ENCODE measurements at places on chromosomes 16 and 17.

DNA sequence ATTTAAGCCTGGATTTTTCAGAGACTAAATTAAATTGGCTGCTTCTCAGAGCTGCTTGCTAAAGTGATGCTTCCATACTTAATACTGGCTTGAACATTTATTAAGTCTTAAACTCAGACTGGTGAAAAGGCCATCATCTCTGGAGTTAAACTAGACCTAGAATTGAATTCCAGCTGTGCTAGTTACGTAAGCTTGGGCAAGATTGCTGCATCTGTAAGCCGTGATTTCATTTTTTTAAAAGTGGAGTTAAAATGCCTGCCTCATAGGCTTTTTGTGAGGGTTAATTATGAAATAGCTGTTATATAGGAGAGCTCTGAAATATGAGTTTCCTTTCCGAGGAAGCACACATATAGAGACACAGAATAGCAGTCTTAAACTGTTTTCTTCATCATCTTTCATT, 84.7 kb downstream of the VAT1L start:
- DNase-seq = no peak

DNA sequence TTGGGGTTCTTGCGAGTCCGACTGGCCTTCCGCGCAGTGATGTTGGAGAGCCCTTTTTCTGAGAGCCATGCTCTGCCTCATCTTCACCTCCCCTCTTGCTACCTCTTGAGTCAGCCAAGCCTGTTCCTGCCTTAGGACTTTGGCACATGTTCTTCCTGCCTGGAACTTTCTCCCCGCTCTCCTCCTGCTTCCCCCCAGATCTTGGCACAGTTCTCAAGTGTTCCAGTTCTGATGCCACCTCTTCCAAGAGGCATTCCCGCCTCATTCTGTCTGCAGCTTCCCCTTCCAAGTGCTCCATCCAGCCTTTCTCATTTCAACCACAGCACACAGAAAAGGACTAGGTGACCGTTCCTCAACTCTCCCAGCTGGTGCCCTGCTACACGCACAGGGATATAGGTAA, 7.7 kb downstream of the AKAP1 start:
- peak; percentile 47 for DNase-seq

GRCh38 chr16:48970216-48970615, 311.4 kb downstream of the CBLN1 start:
- DNase-seq = no peak

GRCh38 chr17:64331366-64331765, 59.3 kb downstream of the PECAM1 start:
- DNase-seq = no peak

DNA sequence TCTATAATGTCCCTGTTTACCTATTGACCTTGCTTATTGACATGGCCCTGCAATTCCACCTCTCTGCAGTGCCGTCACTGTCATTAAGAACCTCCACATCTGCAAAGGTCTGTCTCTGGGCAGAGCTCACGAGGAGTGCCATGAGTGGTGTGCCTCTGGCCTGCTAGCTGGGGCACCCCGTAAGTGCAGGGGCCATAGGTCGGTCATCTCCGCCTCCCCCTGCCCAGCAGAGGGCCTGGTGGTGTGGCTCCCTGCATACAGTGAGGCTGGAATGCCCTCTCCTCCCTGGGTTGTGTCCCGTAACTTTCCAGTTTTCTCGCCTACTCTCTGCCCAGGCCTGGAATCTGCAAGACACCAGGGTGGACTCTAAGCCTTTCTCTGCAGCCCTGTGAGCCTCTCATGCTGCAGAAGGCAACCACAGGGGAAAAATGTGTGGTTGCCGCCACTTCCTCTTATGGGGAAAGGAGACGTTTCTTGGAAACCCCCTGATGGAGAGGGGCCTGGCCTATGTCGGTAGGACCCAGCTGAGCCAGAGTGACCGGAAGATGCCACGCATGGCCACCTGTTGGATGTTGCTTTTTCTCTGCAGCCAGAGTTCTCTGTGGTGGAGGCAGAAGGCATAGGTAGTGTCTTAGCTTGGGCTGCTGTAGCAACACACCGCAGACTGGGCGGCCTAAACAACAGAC, 2.7 kb upstream of the SNX20 start:
- DNase-seq = no peak

- DNase-seq = no peak
Observed at GRCh38 chr17:47615766-47616424, 33.8 kb upstream of the KPNB1 start.

- peak; percentile 14 for DNase-seq
Observed at GRCh38 chr16:56137269-56137668, 54.0 kb upstream of the GNAO1 start.

GRCh38 chr17:81252326-81252986, 13.3 kb downstream of the NDUFAF8 start:
- no peak for DNase-seq

DNA sequence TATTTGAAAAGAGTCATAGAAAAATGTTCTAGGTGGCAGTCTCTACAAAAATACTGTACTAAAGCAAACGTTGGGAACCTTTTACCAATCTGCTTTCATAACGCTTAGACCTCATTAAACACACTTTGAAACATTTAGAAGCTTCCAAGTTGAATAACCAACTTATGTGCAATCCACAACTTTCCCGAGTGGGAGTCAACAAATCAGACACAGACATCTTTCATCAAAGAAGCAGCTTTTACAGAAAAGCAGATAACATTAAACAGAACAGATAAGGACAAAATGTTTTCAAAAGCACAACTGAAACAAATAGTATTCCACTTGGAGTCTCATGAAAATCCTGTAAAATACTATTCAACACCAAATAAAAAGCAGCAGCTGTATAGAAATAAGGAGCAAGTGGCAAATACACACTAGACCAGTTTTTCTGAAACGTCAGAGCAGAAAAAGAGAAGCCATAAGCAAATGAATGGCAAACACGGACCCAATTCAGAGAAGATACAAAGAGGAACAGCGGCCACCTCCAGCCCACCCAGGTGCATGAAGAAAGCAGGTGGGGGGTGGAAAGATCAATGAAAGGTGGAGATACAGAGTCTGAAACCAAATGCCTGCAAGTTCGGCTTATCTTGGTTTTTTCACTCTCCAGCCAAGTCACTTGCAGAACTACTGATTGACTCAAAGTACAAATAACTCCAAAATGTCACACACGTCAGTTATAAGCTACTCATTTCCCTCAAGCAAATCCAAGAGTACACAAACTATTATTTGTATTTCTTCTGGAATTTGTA, 18.4 kb upstream of the FBF1 start:
- DNase-seq = no peak

DNA sequence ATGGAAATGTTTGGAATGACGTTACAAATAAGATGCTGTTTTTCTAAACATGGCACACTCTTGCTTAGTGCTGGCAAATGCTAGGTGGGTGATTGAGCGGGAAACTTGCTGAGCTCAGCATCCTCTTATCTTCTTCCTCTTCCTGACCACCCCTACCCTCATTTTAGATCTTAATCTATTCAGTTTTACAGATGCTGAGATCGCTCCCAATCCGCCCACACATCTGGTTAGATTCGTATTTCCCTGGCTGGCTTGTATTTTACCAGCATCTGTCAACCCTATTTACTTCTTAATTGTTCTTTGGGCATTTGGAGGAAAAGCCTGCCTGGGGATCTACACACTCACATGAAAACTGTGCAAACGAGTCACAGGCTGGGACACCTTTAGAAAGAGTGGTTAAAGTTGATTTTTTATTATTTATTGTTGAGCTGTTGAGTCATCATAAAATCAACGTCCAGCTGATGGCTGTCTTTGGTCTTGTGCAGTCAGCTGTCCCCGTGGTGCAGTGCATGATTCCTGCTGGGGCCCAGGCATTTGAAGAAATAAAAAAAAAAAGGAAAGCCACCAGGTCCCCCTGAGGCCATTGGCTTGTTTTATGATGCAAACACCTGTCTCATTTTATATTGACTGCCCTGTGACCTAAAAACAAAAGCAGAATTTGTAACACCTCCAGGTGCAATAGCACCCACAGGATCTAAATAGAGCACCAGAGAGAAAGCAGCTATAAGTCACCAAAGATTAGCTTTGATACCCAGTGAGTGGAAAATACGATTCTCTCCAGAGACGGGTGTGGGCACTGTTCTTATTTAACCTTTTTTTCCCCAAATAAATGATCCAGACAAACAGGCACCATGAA, 258.6 kb downstream of the HS3ST3B1 start:
- DNase-seq = no peak

DNA sequence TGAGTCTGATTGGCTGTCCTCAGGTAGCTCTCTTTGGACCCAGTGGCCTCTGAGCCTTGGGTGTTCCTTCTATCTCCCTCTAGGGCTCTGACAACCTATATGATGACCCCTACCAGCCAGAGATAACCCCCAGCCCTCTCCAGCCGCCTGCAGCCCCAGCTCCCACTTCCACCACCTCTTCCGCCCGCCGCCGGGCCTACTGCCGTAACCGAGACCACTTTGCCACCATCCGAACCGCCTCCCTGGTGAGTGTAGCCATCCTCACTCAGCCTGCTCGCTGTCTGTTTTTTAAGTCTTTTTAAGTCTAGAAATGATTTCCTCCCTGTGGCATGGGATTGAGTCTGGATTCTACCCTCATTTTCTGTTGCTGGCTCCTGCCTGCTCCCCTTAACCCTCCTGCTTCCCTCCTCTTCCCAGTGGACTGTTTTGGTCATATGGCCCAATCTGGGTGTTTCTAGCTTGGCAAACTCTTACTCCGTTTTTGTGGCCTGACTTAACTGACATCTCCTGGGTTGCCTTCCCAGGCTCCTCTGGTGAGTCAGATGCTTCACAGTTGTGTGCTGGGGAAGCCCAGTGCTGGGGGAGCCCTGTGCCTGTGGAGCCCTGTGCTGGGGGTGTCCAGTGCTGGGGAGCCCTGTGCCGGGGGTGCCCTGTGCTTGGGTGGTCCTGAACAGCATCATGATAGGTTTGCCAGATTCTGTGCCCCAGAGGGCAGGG, 9.9 kb downstream of the TAOK2 start:
- no peak for DNase-seq

DNA sequence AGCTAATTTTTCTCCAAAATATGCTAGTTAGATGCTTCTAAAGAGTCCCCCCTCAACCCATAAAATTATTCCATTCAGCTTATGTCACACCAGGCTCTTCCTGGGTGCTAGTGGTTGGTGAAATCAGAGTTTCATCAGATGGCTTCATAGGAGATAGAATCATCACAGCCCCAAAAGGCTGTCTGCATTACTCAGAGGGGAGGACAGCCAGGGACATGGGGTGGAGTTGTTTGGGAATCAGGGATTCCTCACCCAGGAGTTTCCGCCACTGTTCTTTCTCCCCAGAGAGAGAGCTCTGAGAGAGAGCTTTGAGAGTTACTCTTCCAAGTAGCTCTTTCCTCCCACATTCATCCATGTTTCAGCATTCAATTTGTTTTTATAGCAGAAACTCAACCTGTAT, 288 bp upstream of the KRT34 start:
- no peak for DNase-seq

DNA sequence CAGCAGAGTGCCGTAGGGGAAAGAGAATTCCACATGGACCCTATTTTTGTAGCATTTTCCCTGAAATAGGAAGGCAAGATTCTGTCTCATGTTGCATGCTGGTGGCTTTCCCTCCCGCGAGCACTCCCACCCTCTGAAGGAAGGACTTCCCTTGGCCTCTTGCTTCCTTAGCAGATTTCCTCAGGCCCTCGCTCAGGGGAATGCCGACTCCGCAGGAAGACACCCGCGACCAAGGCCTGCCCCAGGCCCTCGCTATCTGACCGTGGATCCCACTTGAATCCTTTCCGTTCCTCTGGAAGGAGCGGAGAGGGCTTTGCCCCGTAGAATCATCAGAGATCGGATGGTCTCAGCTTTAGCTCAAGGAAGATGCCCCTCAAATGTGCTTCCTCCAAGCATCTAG, 179.4 kb upstream of the FOXF1 start:
- DNase-seq = no peak

DNA sequence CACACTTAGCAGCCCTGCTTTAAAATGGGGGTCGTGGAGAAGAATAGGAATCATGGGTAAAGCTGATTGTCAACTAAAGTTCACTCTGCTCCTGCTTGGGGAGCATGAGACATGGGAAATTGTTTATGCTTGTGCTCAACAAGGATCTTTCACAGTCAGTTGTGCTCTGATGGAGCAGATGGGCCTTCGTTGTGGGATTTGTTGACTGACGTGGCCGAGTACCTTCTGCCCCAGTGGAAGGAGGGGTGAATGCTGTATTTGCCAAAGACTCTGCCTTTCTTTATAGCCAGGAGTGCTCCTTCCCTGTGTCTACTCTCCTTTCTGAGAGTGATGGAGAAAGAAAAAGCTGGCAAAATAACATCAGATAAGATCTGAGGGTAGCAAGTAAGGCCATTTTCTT, 11.4 kb downstream of the ARSG start:
- DNase-seq = no peak

DNA sequence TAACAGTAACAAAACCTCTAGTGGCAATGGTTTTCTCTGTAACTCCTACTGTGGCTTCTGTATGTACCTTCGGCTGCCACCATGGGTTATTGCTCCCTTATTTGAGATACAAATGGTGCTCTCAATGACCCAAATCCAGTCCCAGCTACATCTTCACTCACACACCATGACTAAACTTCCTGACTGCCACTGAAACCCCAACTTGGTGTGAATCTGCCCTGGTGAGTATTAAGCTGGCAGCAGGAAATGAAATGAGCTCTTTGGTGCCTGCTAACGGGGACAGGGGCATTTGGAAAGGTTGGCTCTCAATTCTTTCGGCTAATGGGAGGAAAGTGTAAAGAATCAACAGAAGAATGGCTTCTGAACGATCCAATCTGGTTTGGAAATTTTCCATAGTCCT, 7.5 kb upstream of the SLC35B1 start:
- DNase-seq = no peak

DNA sequence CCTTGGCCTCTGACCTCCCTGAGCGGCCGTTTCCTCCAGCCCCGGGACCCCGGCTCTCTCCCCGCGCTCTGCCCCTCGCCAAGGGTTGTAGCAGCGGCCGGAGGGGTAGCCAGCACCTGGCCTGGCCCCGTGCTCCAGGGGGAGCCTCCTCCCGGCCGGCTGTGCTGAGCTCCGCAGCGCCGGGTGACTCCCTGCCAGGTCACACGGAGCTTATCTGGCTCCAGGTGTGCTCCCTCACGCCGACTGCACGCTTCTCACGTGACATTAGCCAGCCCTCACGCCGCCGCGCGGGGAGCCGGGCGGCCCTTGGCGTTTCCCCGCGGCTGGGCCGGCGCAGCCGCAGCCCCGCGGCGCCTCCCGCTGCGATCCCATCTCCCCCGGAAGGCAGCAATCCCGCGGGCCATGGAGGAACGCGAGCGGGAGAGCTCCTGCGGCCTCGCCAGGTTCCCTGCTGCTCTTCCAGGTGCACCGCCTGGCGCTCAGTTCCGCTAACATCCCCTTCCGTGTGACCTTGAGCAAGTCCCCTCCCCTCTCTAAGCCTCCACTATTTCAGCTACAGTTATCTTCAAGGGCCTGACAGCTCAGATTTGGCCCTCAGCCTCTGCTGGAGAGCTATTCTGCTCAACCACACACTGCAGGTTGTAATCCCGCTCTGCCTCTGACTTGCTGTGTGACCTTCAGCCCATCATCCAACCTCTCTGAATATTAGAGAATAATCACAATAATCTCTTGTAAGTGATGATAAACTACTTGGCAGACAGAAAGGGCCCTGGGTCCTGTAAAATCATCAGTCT, 3.4 kb downstream of the MYO18A start:
- no peak for DNase-seq

GRCh38 chr17:16994631-16995030, 22.7 kb upstream of the TNFRSF13B start:
- DNase-seq = no peak

Data from hippocampal formation (tissue), 2 donors.